ENCODE measurements at places on chromosomes 13 and 19. TPM values are rescaled to one million over a fixed set of nuclear protein-coding genes. Genes with fewer than 3 reads are reported as not detected.

TUBA3C gene
- not detected for polyA plus RNA-seq

EPN1 gene
- 92.5 TPM for polyA plus RNA-seq

ZNF497 gene
- polyA plus RNA-seq: 2.5 TPM

HDGFL2 gene
- 63.3 TPM for polyA plus RNA-seq

OR7D2 gene
- polyA plus RNA-seq: 0.06 TPM

ZNF296 gene
- 0.54 TPM for polyA plus RNA-seq

DPF1 gene
- 3.9 TPM for polyA plus RNA-seq

LYPD4 gene
- not detected for polyA plus RNA-seq

NKPD1 gene
- 0.10 TPM for polyA plus RNA-seq

All from right lung (tissue), 10 donors.